ENCODE measurements at places on chromosomes 16 and 17.

GRCh38 chr16:89904606-89905510 lies 13.8 kb upstream of the MC1R start:
- DNase-seq, result no peak

GRCh38 chr17:49359990-49360795 lies 1.9 kb downstream of the ZNF652 start:
- no peak for DNase-seq

DNA sequence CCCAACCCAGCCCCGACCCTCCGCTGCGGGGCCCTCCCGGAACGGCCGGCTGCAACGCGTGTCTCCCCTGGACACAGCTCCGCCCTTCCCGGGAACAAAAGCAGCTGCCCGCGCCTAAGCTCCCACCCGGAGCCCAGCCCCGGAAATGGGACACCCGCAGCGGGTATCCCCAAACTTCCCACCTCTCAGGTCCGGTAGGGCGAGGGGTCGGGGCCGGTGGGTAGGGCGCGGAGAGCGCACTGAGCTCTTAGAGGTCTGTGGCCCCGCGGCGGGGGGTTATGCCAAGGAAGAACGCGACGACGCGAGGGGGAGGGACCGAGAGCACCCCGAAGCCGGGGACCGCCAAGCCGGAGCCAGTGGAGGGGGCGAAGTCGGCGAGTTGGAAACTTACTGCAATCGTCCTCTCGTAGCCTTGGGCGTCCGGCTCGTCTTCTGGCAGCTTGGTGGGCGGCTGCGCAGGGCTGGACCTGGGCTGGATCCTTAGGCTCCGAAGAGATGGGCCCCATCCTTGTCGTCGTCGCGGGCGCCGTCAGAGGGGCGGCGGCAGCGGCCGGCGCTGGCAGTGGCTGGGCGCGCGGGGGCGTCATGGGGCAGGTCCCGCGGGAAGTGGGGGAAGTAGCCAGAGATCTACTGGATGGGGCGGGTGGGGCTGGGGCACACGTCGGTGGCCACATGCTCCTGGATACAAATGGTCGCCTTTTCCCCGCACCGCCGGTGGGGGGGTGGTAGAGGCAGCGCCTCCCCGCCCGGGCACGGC lies 6.9 kb downstream of the USP6 start:
- DNase-seq, result no peak

GRCh38 chr16:50839920-50840729 lies 98.2 kb downstream of the CYLD start:
- no peak for DNase-seq

DNA sequence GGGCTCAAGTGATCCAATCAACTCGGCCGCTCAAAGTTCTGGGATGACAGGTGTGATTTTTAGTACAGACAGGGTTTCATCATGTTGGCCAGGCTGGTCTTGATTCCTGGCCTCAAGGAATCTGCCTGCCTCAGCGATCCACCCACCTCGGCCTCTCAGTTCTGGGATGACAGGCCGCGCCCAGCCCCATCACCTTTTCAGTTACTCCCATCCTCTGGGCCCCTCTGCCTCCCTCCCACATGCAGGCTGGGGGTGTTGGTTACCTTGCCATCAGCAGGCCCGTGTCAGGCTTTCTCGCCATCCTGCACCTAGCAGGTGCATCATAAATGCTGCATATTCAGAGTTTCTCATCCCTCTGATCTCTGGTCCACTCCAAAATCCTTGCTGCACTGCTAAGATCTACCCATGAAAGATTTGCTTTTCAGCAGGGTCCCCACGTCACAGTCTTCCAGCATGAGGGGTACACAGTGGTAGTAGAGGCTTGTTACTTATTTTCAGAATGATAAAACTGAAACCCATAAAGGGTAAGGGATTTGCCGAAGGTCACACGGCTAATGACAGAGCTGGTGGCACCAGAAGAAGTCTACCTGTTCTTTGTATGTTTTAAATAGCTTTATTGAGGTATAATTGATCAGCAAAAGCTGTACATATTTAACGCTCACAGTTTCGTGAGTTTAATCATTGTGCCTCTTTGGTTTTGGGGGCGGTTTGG lies 16.6 kb downstream of the PMM2 start:
- no peak for DNase-seq

DNA sequence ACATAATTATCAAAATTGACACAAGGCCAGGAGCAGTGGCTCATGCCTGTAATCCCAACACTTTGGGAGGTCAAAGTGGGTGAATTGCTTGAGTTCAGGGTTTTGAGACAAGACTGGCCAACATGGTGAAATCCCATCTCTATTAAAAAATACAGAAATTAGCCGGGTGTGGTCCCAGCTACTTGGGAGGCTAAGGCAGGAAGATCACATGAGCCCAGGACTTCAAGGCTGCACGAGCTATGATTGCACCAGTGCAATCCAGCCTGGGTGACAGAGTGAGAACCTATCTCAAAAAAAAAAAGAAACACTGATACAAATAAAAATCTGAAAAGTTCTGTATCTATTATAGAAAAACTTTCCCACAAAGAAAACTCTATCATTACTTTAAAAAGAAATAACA lies 15.5 kb downstream of the MYH10 start:
- DNase-seq, result no peak

GRCh38 chr16:89422527-89422904 lies 67.8 kb downstream of the ANKRD11 start:
- no peak for DNase-seq
